Regular cardiac myocyte (primary cell): ENCODE measurements at places on chromosomes 7 and 10. TPM values are rescaled to one million over a fixed set of nuclear protein-coding genes. Genes with fewer than 3 reads are reported as not detected.

The GARIN1A gene
- total RNA-seq, result 0.28 and 0.38 TPM in 2 replicates

The CACNB2 gene
- 0.19 and 0.85 TPM in 2 replicates for total RNA-seq

The SPDYE11 gene
- total RNA-seq, result not detected in 2 replicates

The GSTO1 gene
- total RNA-seq, result 255 and 337 TPM in 2 replicates

The CEP55 gene
- total RNA-seq, result 8.7 and 74.0 TPM in 2 replicates

The PPP1R17 gene
- total RNA-seq, result not detected in 2 replicates
